ENCODE measurements at places on chromosomes 2 and 18. TPM values are rescaled to one million over a fixed set of nuclear protein-coding genes. Genes with fewer than 3 reads are reported as not detected.

SCYGR4 gene
- total RNA-seq: not detected

SGO2 gene
- 54.4 TPM for total RNA-seq

NIFK gene
- total RNA-seq: 80.1 TPM

HNRNPLL gene
- total RNA-seq: 46.6 TPM

LAMA3 gene
- 1.4 TPM for total RNA-seq

PAIP2B gene
- 1.5 TPM for total RNA-seq

PKP4 gene
- 35.8 TPM for total RNA-seq

OR6B2 gene
- not detected for total RNA-seq

- H3K27me3 ChIP-seq: peaks cover 2% of the 10 kb centered on the region
- no peak for DNase-seq
Observed at GRCh38 chr2:47259829-47260228, 104.7 kb upstream of the STPG4 start.

- H3K27me3 ChIP-seq: no peaks in the 10 kb centered on the region
- H3K4me3 ChIP-seq: no peak overlapping the region
- DNase-seq: no peak
- no peaks in the 10 kb centered on the region for H3K36me3 ChIP-seq
- no peak overlapping the region for H3K27ac ChIP-seq
Observed at GRCh38 chr2:220512419-220512818, 885.0 kb downstream of the SLC4A3 start.

- no peak overlapping the region for H3K4me3 ChIP-seq
- H3K36me3 ChIP-seq: no peaks in the 10 kb centered on the region
- H3K27ac ChIP-seq: no peak overlapping the region
Observed at GRCh38 chr2:44275927-44276303, 635 bp downstream of the SLC3A1 start.

DNA sequence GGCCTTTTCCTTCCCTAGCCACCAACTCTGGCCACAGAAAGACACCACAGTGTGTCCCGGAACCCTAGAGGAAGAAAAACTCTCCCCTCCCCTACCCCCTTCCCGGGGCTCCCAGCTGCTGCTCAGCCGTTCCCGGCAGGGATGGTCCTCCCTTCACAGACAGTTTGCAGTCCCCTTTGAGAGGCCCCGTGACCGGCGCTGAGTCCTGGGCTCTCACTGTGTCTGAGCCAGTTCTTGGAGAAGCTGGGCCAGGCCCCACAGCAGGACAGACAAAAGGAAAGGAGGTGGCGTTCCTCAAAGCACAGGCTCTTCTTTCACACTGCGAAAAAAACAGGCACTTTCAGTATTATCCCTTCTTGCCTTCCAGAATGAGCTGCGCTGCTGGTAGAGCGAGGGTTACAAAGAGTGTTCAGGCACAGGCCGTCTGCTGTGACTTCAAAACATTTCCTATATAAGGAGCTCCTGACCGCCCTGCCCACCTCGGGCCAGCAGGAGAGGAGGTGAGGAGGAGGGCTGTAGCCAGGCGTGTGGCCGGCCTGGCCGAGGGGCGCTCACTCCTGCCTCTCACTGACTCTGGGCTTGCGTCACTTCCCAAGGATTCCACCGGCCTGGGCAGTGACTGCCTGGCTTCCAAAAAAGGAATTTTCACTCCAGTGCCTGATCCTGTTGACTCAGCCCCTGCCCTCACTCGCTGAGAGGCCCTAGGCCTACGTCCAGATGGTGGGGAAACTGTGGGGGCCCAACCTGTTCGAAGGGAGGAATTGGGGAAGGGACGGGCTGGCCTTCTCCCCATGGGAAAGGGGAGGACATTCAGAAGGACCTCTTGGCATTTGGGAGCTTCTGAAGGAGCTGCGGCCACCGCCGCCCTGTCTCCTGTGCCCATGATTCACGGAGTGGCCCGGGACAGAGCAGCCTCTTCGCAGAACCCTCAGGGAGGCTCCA lies 24.9 kb downstream of the CIDEA start:
- H3K27me3 ChIP-seq: no peaks in the 10 kb centered on the region
- no peak overlapping the region for H3K27ac ChIP-seq
- H3K36me3 ChIP-seq: no peaks in the 10 kb centered on the region
- no peak for DNase-seq

DNA sequence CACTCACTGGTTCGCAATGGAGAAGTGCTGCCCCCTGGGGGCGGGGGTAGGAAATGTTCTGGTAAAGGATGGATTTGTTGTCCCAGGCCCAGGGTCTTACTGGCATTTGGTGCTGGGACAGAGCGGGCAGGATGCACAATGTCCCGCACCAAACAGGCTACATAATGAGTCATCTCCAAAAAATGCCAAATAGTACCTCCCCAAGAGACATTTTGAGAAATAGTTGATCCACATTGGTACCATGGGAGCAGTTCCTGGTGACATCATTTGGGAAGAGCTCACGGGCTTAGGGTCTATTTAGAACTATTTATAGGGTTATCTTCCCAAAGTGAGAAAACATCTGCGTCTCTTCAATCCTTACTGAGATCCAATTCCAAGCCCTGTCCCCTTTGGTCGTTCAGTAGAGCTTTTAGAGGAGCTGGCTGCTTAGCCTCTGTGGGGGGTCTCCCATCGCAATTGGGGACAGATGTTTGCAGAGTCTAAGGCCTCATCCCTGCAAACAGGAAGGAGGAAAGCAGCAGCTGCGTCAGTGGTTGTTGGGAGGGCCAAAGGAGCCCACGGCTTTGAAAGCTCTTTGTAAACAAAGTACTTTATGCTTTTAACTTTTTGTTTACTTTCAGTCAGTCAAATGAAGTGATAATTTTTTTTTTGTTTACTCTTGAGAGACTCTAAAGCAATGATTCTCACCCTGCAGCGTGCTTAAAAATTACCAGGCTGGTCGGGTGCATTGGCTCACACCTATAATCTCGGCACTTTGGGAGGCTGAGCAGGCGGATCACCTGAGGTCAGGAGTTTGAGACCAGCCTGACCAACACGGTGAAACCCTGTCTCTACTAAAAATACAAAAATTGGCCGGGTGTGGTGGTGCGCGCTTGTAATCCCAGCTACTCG lies 49.3 kb downstream of the GREB1 start:
- H3K4me3 ChIP-seq: no peak overlapping the region
- DNase-seq: peak; percentile 69
- H3K27ac ChIP-seq: no peak overlapping the region
- no peaks in the 10 kb centered on the region for H3K4me1 ChIP-seq
- no peaks in the 10 kb centered on the region for H3K36me3 ChIP-seq
- H3K27me3 ChIP-seq: peaks cover 2% of the 10 kb centered on the region

DNA sequence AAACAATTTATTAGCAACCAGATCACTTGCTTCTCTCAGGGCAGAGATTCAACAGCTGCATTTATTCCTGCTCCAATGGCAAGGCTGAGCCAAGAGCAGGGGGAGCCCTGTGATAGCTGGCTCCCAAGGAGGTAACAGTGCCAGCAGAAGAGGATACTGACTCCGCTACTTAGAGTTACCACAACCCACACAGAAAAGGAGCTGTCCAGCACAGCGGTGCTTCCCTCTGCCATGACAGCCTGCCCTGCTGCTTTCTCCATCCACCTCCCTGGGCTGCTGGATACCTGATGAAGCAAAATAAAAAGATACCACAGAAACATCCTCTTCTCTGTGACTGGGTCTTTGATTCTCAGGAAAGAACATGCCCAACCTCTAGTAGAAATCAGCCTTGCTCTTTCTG lies 467.2 kb downstream of the LRRTM4 start:
- no peaks in the 10 kb centered on the region for H3K27me3 ChIP-seq
- no peak for DNase-seq
- H3K36me3 ChIP-seq: no peaks in the 10 kb centered on the region

- H3K4me1 ChIP-seq: no peaks in the 10 kb centered on the region
- no peak overlapping the region for H3K4me3 ChIP-seq
- H3K27ac ChIP-seq: no peak overlapping the region
Observed at GRCh38 chr2:201840726-201841125, 34.4 kb downstream of the CDK15 start.

- no peaks in the 10 kb centered on the region for H3K36me3 ChIP-seq
- H3K4me1 ChIP-seq: no peaks in the 10 kb centered on the region
- peaks cover 4% of the 10 kb centered on the region for H3K27me3 ChIP-seq
- no peak overlapping the region for H3K27ac ChIP-seq
- no peak for DNase-seq
Observed at GRCh38 chr2:108270346-108270745, 18.3 kb upstream of the SULT1C2 start.

GRCh38 chr2:242088471-242089212 lies 219.1 kb downstream of the RTP5 start:
- peak overlapping the region; percentile 64 for H3K27ac ChIP-seq
- peaks cover 18% of the 10 kb centered on the region for H3K4me1 ChIP-seq
- H3K27me3 ChIP-seq: peaks cover 4% of the 10 kb centered on the region
- peak; percentile 88 for DNase-seq
- H3K4me3 ChIP-seq: peak overlapping the region; percentile 78

Measured in activated CD8-positive, alpha-beta T cell treated with anti-CD3 and anti-CD28 coated beads, Interleukin-2, amount 10 ng/mL, durations not matched to agents 7 days and 5 days (primary cell).